ENCODE measurements at places on chromosomes 16 and 17.

GRCh38 chr17:58065238-58065637, 18.0 kb upstream of the DYNLL2 start:
- DNase-seq = no peak

DNA sequence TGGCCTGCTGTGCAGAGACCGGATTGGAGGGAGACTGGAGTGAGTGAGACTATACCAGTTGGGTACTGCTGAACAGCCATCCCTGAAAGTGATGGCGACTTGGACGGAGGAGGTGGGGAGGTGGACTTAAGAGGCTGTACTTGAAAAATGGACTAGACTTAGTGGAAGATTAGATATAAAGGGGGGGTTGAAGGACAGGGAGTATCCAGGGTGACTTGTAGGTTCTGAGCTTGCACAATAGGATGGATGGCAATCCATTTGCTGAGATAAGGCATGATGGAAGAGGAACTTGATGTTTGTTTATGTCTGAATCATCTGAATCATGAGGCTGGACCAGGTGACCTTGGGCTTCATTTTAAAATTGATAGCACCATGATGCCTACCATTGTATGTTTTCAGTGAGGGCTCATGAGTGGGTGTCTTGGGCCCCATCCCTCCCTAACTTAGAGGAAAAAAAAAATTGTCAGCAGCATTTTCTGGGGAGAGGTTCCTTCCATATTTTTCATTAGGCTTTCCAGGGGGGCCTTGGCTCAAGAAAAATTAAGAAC, 41.2 kb downstream of the PRKCA start:
- no peak for DNase-seq

GRCh38 chr17:63267846-63268245, 178.3 kb downstream of the CYB561 start:
- DNase-seq = no peak

- no peak for DNase-seq
These were observed 9.8 kb upstream of the RFFL start for GRCh38 chr17:35073183-35073790.

GRCh38 chr16:11253009-11253994, 2.7 kb downstream of the SOCS1 start:
- DNase-seq = no peak

DNA sequence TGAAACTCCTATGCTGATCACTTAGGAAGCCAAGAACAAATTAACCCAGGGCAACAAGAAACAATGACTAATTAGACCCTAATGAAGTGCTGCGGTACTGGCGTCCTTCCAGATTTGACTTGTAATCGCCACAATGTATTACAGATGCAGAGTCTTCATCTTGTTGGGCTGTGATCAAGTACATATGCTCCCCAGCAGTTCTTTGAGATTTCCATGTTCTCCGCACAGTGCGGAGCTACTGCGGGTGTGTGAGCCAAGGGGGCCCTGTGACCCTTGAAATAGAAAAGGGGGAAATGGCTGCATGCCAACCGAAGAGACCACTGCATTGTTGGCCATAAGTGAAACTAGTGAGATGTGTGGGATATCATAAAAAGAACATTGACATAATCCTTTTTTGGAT, 469.9 kb downstream of the MAF start:
- DNase-seq = no peak

GRCh38 chr16:73233846-73234424, 186.0 kb upstream of the ZFHX3 start:
- DNase-seq = no peak

GRCh38 chr17:62596662-62597061, 30.8 kb upstream of the MRC2 start:
- no peak for DNase-seq

- no peak for DNase-seq
These were observed 120.7 kb upstream of the GSE1 start for GRCh38 chr16:85492295-85492864.

DNA sequence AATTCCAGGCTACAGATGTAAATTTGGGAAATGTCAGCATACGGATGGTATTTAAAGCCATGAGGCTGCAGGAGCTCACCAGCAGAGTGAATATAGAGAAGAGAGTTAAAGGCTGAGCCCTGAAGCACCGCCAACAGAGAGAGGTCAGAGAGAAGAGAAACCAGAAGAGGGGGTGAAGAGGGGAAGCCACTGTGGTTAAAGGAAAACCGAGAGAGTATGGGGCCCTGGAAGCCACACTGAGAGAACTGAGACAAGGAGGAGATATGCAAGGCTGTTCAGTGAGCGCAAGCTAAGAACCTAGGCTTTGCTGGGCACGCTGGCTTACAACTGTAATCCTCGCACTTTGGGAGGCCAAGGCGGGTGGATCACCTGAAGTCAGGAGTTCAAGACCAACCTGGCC, 24.6 kb downstream of the COPRS start:
- DNase-seq = no peak

GRCh38 chr16:81513204-81514040, 68.8 kb downstream of the CMIP start:
- DNase-seq = peak; percentile 40

GRCh38 chr16:2808181-2808580, 8.9 kb upstream of the PRSS21 start:
- no peak for DNase-seq

GRCh38 chr16:84056933-84057332, 14.3 kb upstream of the SLC38A8 start:
- DNase-seq = no peak

GRCh38 chr16:66610111-66610820, 5.8 kb downstream of the CMTM3 start:
- DNase-seq = no peak

GRCh38 chr16:75575958-75576357, 9.8 kb downstream of the GABARAPL2 start:
- no peak for DNase-seq

GRCh38 chr17:75684924-75685323, 17.8 kb downstream of the SAP30BP start:
- peak; percentile 23 for DNase-seq

DNA sequence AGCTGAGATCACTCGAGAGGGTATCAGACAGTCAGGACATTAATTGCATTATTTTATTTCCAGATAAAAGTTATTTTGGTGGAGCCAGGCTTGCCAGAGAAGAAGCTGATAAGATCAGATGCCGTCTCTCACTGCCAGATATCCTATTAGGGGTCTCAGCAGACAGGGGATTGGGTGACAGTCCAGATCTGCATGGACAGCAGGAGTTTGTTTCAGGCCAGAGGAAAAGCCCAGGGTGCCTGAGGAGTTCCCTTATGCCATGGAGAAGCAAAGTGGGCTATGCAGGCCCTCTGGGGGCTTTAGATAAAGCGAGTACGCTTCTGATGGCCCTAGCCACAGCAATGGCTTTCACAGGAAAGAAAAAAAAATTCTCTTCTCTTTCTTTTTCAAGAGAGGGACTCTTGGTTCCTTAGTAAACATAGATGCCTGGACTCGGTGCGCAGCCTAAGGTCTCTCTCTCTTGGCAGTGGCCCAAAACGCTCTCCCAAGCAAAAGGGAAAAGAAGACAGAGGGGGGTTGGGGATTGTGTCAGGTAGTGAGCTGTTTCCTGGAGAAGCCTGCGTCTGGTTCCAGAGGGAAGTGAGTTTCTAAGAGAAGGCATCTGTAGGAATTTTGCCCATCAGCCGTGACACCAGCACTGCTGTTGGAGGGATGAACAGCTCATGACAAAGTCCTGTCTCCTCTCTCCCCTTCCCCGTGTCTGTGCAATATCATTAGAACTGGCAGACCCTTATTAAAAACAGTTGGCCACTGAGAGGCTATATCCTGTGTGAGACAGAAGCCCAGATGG, 166.3 kb upstream of the FOXF1 start:
- DNase-seq = peak; percentile 6

GRCh38 chr17:81429821-81430551, 34.7 kb downstream of the BAHCC1 start:
- no peak for DNase-seq

DNA sequence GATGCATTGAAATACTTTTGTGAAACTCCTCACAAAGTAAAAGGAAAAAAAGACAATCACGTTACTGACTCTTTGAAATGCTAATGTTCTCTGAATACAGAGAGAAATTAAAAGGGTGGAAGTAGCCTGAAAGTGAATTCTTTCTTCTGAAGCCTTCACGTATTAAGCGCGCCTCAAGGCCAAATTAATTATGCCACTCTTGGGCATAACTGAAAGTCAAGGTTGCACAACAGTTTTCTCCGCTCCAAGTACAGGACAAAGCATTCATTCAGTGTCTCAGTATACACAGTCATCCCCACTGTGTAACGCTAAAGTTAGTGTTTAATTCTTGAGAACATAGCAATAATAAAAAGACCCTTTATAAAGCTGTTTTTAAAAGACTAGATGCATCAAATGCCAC, 21.5 kb downstream of the PARN start:
- DNase-seq = no peak

GRCh38 chr17:73342050-73342522, 30.3 kb upstream of the CDC42EP4 start:
- DNase-seq = peak; percentile 94

- DNase-seq = no peak
These were observed 10.5 kb downstream of the PPM1D start for GRCh38 chr17:60610473-60610872.

Data from kidney tubule cell (primary cell).